ENCODE measurements at places on chromosomes 3 and 15.

DNA sequence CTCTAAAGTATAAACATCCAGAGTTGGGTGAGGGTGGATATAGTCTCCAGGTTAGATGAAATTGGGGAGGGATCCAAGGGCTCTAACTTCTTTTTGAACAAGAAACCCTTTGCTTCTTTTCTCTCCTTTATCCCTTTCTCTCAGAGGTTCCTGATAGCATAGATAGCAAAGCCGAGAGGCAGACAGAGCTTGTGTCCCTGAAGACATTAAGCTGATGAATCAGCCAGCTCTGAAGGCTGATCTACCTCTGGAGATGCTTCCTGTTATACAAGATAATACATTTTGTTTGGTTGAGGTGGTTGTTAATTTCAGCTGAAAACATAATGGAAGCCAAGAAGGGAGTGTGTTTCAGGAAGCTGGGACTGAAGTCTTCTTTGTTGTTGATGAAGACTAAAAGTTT is 193.2 kb downstream of the PDCD6IP start:
- DNase-seq, result no peak

DNA sequence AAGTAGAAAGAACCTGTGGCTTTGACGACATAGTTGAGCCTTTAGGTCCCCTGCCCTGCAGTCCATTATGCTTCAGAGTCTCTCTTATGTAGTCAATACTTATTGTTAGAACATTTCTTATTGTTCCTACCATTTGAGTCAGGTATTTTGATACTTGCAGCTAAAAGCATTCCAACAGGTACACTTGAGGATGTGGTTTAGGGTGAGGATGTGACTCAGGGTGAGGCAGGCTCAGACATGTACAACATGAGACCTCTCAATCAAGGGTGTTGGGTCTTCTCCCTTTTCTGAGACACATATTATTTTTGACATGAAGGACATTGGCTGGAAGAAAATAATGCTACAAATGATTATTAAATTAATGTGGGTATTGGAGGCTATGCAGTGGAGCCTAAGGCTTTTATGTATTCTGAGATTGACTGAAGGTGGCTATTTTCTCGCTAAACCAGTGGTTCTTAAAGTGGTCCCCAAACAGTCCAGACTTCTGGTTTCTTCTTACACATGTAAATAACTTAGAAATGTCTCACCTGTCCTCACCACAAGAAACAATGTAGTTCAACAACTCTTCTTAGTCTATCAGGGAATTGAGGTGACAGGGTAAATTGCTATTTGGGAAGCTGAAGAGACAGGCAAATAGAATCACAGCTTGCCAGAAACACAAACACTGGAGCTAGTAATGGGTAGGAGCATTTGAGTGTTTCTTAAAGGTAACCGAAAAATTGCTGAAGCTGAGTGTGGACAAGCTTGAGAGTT is 135.5 kb upstream of the ZPLD1 start:
- no peak for DNase-seq

- DNase-seq, result no peak
Observed at GRCh38 chr3:190429681-190430080, 20.0 kb downstream of the TMEM207 start.

- DNase-seq, result no peak
Observed at GRCh38 chr15:76983590-76984375, 11.1 kb upstream of the PSTPIP1 start.

DNA sequence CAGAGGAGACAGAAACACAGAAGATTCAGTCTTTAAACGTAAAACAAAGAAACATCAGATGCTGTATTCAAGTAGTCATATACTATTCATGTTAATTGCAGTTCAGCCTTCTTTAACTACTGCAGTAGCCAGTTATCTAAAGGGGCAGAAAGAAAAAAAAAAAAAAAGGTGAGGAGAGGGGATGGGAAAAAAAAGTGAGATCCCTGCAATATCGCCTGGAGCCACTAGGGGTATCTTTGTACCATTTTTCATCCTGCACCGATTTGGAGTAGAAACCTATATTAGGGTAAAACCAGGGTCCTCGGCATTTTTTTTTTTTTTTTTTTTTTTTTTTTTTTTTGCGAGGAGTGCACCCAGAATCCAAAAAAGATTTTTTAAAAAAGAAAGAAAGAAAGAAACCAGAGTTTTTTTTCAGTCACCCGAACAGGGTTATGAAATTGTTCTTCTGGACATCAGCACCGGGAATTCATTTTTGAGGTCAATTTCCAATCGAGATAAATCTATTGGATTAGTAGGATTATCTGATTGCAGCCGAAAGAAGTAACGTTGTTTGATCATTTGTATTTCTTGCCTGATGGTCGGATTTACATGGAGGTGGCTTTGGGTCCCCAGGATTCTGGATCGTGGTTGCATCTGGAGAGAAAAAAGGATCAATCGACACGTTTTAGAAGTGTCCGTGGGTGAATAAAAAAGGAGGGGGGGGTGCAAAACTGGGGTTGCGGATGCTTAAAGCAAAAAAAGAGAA is 186.7 kb downstream of the NLGN1 start:
- no peak for DNase-seq

GRCh38 chr15:26744894-26745293 is 28.0 kb downstream of the GABRB3 start:
- DNase-seq, result no peak

DNA sequence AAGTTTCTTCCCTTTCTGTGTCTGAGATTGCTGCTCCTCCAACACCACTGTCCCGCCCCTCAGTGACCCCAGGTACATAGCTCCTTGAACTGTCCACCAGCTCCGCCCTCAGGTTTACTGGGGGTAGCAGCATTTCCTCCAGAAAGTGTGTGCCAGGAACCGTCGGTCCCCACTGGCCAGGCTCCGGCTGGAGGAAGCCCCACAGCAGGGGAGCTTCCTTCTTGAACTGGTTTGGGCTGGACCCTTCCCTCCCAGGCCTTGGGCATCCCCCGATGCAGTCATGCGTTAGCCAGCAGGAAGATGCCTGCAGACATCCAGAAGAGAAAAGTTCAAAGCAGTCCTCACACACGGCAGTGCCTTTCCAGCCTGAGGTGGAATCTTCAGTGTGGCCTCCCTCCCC is 19.7 kb downstream of the PAK6 start:
- DNase-seq, result no peak

DNA sequence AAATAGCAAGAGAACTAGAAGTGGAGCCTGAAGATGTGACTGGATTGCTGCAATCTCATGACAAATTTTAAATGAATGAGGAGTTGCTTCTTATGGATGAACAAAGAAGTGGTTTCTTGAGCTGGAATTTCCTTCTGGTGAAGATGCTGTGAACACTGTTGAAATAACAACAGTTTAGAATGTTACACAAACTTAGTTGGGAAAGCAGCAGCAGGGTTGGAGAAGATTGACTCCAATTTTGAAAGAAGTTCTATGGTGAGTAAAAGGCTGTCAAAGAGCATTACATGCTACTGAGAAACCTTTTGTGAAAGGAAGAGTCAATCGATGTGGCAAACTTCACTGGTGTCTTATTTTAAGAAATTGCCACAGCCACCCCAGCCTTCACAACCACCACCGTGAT is 220.9 kb upstream of the LRRFIP2 start:
- DNase-seq, result no peak

DNA sequence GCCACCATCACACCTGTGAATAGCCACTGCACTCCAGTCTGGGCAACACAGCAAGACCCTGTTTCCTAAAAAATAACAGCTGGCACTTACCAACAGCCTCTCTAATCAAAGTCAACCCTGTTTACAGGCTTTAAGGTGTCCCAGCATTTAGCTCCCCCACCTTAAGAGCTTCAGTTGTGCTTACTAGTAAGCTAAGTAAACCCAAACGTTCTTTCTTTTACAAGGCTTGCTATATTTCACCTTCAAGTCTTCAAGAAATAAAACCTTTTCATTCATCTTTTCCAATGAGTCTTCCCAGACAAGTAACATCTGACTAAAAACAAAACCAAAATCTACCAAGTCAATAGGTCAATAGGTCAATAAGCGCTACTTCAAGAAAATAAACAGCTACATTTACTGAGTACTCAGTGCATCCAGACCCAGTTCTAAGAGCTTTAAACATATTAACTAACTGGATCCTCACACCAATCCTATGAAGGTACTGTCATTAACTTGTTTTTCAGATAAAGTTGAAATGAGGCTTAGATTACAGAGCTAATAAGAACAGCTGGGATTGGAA is 62.4 kb downstream of the PBRM1 start:
- no peak for DNase-seq

GRCh38 chr15:96320703-96321638 is 9.5 kb upstream of the NR2F2 start:
- DNase-seq, result no peak

DNA sequence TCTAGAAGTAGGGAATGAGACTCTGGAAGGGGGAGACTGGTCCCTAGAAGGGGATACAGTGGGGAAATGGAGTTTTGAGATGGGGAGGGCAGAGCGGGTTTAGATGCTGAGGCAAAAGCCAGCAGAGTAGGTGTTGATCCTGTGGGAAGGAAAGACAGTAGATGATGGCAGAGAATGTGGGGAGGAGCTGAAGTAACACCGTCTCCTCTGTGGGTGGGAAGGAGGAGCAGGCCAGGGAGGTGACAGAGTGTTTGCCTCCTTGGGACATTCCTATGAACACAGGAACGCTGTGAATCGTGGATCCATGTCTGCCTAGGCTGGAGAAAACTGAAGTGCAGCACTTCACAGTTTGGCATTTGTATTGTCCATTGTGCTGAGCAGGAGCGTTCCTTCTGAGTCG is 20.4 kb downstream of the GRK7 start:
- DNase-seq, result no peak

DNA sequence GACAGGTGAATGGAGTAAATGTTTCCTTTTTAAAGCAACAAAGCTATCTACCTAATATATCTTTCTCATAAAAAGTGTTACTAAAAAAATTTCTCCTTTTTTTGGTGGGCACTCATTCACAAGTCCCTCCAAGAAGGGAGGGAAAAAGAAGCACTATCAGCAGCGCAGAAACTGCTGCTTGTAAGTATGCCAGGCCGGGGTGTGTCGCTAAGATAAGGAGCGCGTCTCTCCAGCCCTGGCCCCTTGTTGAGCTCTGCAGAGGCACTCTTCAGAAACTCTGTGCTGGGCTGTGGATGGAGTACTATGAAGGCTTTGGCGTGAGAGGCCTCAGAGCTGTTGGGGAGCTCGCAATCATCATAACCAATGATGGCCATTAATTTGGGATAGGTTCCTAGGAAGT is 49.1 kb downstream of the ZDHHC3 start:
- DNase-seq, result no peak

DNA sequence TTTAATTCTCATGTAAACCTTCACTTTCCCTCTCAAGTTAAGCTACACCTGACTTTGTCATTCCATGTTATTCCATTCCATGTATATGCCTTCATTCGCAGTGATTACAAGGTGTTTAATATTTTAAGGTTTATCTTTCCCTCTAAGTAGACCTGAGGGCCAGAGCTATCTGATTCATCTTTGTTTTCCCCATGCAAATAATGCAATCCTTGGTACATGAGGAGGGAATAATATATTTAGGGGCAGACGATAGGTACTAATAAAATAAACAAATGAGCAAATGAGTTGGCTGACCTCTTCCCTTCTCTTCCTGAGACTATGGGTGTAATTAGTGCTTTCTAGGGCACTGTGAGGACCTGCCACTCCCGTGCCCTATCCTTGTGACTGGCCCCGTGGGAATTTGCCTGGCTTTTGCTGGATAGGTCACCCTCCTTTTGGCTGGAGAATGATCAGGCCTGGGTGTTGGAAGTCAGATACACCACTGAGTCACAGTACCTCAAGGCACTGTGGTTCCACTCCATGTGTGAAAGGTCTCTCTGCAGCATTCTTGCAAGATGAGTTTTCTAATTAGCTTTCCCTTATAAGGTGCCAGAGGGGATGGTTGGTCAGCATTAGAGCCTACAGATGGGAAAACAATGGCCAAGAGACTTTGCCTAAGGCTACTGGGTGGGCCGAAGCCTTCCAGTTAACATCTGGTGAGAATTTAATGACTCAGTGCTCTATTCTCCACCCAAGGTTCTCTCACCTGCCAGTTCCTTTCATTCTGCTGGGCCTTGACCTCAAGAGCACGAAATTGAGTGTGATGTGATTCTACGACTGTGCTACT is 183.2 kb downstream of the P3H2 start:
- DNase-seq, result no peak

- no peak for DNase-seq
Observed at GRCh38 chr3:47512416-47513124, 942 bp downstream of the ELP6 start.
